Pulmonary artery endothelial cell (primary cell): ENCODE measurements at places on chromosomes 3 and 15. TPM values are rescaled to one million over a fixed set of nuclear protein-coding genes. Genes with fewer than 3 reads are reported as not detected.

- DNase-seq, result no peak
Measured at GRCh38 chr15:92418864-92419263, 25.2 kb downstream of the ST8SIA2 start.

DNA sequence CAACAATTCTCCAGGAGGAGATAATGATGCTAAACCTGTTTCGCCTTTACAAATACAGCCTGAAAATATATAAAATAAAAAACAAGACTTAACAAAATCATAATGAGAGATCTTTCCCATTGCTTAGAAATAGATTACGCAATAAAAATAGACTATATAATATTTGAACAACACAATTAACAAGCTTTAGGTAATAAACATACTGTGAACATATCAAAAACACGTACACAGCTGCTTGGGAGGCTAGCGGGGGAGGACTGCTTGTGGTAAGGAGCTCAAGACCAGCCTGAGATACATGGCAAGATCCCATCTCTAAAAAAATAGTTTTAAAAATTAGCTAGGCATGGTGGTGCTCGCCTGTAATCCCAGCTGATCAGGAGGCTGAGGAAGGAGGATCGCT lies 8.7 kb downstream of the NSMCE3 start:
- no peak for DNase-seq

GRCh38 chr3:80606073-80606472 lies 838.3 kb upstream of the ROBO1 start:
- DNase-seq, result no peak

Gene SLC28A2
- total RNA-seq, result not detected in 2 replicates

GRCh38 chr3:184825121-184825820 lies 13.3 kb downstream of the VPS8 start:
- DNase-seq, result no peak

Gene CDHR4
- total RNA-seq, result not detected in 2 replicates

DNA sequence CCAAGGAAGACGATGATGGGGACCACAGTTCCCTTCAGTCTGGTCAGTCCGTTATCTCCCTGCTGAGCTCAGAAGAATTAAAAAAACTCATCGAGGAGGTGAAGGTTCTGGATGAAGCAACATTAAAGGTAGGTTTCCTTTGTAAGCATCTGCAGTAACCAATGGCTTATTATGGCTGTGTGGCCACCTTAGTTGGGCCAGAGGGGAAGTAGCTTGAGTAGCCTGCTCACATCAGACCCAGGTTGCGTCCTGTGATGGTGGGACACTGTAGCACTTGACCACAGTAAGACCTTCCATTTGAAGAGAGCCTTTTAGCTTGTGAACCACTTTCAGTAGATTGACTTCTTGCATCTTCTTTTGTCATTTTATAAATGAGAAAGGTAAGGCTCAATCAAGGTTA lies 22.6 kb downstream of the STARD5 start:
- no peak for DNase-seq

DNA sequence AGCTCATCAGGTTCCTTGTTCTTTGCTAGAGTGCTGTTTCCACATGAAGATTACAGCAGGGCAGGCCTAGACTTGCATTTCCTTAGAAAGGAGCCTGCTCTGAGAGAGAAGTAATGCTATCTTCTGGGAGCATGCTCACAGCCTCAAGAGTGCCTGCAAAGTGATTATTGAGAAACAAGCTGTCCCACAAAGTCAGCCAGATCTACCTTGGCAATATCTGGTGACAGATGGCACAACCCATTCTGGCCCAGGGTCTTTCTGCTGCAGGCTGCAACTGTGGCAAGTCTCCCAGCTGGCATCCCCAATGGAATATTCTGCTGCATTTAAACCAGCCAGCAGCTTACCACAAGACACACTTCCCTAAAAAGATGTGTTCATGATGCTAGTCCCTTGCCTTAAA lies 29.3 kb downstream of the MTMR10 start:
- DNase-seq, result no peak

Gene ZIC1
- 2.1 and 6.9 TPM in 2 replicates for total RNA-seq

Gene GRK7
- total RNA-seq, result not detected in 2 replicates

DNA sequence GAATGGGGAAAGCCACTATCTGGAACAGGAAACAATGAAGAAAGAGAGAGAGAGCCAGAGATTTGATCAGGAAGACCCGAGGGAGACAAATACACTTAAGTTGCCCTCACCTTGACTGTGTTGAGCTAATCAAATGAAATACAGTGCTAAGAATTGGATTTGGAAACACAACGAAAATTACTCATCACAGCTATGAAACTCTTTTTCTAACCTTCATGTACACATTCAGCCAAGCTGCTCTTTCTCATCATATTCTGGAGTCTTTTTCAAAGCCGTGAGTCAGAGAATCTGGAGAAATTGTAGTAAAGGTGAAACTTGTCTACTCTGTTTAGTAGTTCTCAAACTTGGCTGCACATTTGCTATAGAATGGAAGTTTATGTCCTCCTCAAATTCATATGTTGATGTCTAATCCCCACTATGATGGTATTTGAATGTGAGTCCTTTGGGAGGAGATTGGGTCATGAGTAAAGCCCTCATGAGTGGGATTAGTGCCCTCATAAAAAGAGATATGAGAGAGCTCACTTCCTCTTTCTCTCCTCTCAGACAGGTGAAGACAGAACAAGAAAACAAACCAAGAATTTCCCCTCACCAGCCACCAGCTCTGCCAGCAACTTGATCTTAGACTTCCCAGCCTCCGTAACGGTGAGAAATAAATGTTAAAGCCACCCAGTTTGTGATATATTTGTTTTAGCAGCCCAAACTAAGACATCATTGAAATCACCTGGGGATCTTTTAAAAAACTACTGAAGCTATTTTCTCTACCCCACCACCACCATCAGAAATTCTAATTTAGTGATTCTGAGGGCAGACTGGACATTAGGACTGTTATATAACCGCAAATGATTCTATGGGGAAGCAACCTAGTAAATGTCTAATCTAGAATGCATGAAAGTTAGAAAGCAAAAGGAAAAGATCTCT lies 143.6 kb upstream of the GRM7 start:
- no peak for DNase-seq

Gene CD86
- not detected in 2 replicates for total RNA-seq

Gene MKRN3
- 0.40 TPM in 1 of 2 replicates, not detected in the other for total RNA-seq

Gene PLSCR5
- total RNA-seq, result not detected in 2 replicates

Gene PROS1
- 10.6 and 11.2 TPM in 2 replicates for total RNA-seq

Gene GHRL
- not detected in 2 replicates for total RNA-seq

DNA sequence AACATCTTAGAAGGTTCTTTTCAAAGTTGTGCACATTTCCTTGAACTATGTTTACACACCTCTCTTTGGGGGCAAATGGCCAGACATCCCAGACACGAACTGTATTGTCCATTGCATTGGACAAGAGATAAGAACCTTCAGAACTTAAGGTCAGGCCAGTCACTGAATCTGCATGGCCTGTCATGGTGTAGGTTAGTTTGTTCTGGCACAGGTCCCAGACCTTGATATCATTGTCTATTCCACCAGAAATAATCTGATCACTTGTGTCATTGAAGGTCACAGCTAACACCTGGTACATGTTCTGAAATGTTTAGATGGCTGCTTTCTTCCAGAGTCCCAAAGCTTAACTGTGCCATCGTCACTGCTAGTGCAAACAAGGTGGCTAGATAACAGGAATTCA lies 55.7 kb downstream of the KCNAB1 start:
- no peak for DNase-seq

DNA sequence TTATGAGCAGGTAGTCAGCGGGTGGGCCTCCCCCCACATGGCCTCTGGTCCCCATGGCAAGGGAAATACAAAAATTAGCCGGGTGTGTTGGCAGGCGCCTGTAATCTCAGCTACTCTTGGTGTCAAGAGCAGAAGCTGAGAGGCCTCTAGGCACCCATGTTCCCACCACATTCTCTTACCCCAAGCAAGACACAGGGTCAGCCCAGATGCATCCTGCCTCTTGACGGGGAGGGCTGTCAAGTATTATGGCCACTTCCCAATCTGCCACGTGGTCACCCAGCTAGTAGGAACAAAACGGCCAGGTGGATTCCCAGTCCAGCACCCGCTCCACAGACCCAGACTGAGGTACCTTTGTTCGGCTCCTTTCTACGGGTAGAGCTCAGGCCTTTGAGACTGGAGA lies 16.2 kb upstream of the SLC6A6 start:
- DNase-seq, result no peak

GRCh38 chr3:25156626-25157025 lies 271.4 kb upstream of the RARB start:
- DNase-seq, result peak; percentile 67

DNA sequence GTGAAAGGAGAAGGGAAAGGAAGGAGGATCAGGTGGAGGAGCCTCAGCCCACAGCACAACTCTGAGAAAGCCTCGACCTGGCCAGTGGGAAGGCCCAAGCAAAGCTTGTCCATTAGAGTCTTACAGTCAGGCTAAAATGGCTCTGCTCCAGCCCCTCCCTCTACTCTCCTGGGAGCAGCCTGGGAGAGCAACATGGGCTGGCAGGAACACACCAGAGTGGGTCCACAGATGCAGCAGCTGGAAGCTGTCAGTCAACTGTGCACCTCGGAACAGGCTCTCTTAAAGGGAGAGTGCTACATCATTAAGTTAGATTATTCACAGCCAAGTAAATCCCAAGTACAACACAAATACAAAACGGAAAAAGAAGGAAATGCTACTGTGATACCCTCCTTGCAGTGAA lies 98.0 kb upstream of the LIMD1 start:
- no peak for DNase-seq

DNA sequence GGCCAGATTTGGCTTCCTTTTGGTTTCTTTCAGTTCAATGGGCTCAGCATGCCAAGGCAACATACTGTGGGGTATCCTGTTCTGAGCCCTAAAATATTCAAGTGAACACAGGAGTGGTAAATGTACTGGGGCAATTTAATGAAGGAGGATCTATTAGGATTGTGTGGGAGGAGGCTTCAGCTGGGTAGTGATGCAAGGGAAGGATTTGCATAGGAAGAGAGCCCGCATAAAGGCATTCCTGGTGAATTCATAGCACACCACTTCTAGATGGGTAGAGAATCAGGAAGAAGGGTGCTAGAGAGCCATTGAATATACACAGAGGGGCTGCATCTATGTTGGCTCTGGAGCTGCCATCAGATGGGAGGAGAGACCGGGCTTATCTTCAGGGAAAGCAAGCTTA lies 20.6 kb upstream of the KNG1 start:
- no peak for DNase-seq

DNA sequence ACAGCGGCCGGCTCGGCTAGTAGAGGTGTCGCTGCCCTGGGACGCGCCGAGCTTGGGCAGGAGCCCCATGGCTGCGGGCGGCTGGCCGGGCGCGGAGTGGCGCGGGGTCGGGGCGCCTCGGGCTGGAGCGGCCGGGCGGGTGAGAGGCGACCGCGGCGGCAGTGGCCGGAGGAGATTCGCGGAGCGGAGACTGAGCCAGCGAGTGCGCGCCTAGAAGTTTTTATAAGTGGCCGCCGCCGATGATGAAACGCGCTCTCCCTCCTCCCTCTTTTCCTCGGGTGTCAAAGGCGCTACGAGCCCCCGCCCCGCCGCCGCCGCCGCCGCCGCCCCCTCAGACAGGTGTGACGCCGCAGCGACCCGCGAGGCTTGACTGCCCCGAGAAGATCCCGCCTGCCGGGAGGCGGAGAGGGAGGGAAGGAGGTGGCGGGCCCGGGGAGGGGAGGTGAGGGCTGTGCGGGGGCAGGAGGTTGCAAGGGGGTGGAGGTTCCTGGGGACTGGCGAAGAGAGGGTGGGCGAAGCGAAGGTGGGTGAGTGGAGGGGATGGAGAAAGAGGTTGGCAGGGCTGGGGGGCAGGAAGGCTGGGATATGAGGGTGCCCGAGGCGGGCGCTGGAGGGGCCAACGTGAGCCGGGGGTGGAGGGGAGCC lies at the start of gene SLCO2A1:
TSS of gene SLCO2A1 (minus strand) at position 192 of the 645 bp plus-strand sequence. CDS start at position 69, 123 bp downstream.
- DNase-seq, result no peak

DNA sequence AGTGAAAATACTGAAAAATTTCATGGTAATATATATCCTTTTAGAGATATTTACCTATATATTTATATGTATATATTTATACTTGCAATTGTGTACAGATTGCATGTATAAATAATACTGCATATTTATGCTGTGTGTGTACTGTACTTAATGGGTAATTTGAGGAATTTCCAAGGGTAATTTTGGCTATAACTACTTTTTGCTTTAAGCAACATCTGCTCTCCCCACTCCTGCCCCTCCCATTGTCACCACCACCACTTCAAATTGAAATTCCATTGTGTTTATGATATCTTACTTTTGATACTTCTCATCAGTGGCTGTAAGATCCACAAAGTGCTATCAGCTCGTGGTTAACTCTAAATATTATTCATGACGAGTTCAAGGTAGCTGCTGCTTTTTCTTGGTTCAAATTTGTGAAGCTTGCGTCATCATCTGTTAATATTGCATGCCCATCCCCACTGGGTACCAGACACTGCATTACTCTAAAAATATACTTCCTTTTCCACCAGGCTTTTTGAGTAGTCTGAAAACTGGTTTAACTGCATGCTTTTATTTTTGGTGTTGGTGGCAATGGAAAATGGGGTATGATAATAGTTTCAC lies 91.7 kb upstream of the MITF start:
- DNase-seq, result no peak

Gene YEATS2
- 33.8 and 37.5 TPM in 2 replicates for total RNA-seq

GRCh38 chr3:59927056-59927455 lies 877.2 kb upstream of the CFAP20DC start:
- DNase-seq, result no peak

DNA sequence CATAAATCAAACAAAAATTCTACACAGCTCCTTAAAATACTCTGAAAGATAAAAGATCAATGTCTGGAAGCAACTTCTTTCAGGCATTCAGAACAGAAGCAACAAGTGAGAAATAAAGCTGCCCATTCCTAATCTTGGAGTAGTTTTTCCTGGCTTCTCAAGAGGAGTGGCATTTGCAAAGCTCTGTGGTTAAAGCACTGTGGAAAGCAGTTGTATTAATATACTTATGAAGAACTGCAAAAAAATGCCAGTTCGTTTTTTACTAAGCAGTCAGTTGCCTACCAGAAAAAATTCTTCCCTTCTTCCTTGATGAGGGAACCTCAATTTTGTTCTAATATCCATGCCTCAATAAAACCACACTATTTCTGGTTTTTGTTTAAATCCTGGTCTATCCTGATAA lies 197.8 kb downstream of the TNIK start:
- DNase-seq, result no peak

- DNase-seq, result no peak
Measured at GRCh38 chr3:46946856-46947545, 29.5 kb downstream of the CCDC12 start.

- no peak for DNase-seq
Measured at GRCh38 chr15:36263666-36264065, 315.8 kb upstream of the CDIN1 start.

DNA sequence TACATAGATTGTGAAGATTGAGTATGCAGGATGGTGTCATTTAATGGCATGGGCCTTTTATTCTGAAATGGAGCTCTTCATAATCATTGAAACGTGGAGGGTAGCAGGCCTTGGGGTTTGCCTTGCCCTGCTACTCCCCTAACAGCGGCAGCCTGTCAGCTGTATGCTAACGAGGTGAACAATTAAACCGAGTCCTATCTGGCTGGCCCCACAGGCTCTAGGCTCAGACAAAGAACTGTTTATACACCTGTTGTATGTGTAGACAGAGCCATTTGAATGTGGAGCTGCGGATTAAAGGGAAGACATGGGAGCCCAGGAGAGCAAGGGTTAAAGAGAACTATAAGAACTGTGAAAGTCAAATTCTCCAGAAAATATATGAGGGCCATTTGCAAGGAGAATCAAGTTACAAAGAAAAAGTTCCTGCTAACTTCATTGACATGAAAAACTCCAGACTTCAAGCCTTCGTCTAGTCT lies 116.7 kb upstream of the CGNL1 start:
- DNase-seq, result no peak

- DNase-seq, result no peak
Measured at GRCh38 chr3:58665405-58665804, 1.2 kb downstream of the FAM3D start.

GRCh38 chr3:190056742-190057141 lies 64.0 kb downstream of the P3H2 start:
- DNase-seq, result no peak
